ENCODE measurements at places on chromosomes 7 and 10. TPM values are rescaled to one million over a fixed set of nuclear protein-coding genes. Genes with fewer than 3 reads are reported as not detected.
A peak's percentile ranks its signal among the peaks of the same experiment; 100 is the strongest.

Gene PON1
- 0.48 TPM for total RNA-seq

GRCh38 chr7:132116369-132116768 lies 459.9 kb downstream of the PLXNA4 start:
- H3K4me1 ChIP-seq, result no peaks in the 10 kb centered on the region
- no peak overlapping the region for H3K27ac ChIP-seq
- H3K4me3 ChIP-seq, result no peak overlapping the region
- no peaks in the 10 kb centered on the region for H3K36me3 ChIP-seq
- no peak for DNase-seq

- no peak for DNase-seq
- H3K4me1 ChIP-seq, result no peaks in the 10 kb centered on the region
- H3K27ac ChIP-seq, result no peak overlapping the region
- no peaks in the 10 kb centered on the region for H3K27me3 ChIP-seq
Observed at GRCh38 chr10:79422178-79422892, 23.1 kb downstream of the ZCCHC24 start.

GRCh38 chr10:113057948-113058522 lies 108.0 kb downstream of the TCF7L2 start:
- peak; percentile 69 for DNase-seq
- H3K27me3 ChIP-seq, result no peaks in the 10 kb centered on the region
- peaks cover 43% of the 10 kb centered on the region for H3K36me3 ChIP-seq
- peak overlapping the region; percentile 50 for H3K4me3 ChIP-seq
- H3K27ac ChIP-seq, result peak overlapping the region; percentile 49

Measured in endodermal cell (in vitro differentiated cells).